T-helper 17 cell (primary cell): ENCODE measurements at places on chromosomes 4 and X.

GRCh38 chrX:105876658-105877057 lies 54.3 kb downstream of the NRK start:
- DNase-seq, result no peak

GRCh38 chrX:99073551-99073950 lies 1336.5 kb downstream of the PCDH19 start:
- no peak for DNase-seq

DNA sequence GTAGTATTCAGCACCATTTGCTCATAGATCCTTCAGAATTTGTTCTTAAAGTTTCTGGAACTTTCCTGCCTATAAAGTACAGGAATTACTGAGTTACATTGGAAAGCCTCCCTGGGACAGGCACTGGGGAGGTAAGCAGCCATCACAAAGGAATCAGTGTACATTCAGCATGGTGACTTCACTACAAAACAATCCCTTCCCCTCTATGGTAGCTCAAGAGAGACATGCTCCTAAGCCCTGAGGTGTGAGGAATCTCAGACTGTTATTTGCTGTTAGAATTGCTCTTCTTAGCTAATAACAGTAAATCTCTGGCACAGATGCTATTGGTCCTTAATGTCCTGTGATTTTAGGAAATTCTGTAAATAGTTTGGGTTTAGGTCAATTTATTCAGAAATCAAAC lies 1898.0 kb upstream of the PCDH7 start:
- no peak for DNase-seq

DNA sequence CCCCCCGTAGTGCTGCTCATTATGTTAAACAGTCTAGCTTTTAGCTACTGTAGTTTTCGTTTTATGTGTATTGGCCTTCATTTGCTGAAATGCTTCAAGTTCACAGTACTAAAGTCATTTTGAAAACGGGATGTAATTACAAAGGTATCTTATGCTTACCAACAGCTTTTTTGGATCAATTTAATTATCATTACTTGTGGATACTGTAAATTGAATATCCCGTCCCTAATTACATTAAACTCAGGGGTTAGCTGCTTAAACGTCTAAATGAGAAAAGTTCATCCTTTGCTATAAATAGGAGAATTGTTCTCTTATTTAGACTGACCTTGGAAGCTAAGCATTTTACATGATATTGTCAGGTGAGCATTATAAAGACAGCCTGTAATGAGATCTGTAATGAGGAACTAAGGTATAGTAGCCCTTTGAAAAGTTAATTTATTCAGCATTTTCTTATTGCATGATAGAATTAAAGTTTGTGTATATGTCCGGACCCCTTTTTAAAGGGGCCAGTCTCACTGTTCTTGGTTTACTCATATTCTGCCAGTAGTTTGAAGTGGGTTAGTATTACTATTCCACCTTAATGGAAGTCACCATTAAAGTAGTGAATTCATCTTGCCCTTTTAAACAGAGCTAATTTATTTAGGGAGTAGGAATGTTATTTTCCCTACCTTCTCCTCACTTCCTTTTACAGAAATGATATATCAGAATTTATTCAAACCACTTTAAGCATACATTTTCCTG lies 252.6 kb downstream of the TENM3 start:
- DNase-seq, result no peak

DNA sequence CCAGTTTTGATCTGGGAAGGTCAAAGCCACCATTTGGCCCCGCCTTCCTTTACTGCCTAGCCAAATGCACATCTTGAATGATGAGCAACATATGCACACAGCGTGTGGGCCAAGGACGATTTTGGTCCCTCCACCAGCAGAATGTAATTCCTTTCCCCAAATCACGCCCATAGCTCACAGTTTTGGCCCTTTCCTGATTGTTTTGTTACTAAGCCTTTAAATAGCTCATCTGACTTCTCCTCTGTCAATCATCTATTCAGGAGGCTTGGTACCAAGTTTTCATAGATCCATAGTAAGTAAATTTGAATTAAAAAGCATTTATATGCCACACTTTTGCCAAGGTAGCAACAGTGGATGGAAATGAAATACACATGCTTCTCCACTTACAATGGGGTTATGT lies 123.3 kb downstream of the NFKB1 start:
- no peak for DNase-seq

DNA sequence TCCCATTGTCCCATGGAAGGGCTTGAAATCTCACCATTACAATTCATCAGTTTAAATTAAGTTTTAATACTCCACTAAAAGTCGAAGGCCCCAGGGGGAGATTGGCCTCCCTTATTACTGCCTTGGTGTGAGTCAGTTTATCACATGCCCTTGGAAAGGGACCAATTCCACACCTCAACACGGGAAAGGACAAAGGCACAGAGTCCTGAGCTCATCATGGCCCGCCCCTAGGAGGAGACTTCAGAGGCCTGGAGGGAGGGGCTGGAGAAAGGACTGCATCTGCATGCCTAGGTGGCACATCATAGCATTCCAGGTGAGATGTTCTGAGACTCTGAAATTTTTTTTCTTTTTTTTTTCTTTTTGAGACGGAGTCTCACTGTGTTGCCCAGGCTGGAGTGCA lies 2.8 kb upstream of the SEL1L3 start:
- no peak for DNase-seq

- no peak for DNase-seq
Observed at GRCh38 chrX:63765712-63766111, 19.3 kb downstream of the ARHGEF9 start.

- no peak for DNase-seq
Observed at GRCh38 chr4:121098266-121098665, 25.9 kb upstream of the NDNF start.

DNA sequence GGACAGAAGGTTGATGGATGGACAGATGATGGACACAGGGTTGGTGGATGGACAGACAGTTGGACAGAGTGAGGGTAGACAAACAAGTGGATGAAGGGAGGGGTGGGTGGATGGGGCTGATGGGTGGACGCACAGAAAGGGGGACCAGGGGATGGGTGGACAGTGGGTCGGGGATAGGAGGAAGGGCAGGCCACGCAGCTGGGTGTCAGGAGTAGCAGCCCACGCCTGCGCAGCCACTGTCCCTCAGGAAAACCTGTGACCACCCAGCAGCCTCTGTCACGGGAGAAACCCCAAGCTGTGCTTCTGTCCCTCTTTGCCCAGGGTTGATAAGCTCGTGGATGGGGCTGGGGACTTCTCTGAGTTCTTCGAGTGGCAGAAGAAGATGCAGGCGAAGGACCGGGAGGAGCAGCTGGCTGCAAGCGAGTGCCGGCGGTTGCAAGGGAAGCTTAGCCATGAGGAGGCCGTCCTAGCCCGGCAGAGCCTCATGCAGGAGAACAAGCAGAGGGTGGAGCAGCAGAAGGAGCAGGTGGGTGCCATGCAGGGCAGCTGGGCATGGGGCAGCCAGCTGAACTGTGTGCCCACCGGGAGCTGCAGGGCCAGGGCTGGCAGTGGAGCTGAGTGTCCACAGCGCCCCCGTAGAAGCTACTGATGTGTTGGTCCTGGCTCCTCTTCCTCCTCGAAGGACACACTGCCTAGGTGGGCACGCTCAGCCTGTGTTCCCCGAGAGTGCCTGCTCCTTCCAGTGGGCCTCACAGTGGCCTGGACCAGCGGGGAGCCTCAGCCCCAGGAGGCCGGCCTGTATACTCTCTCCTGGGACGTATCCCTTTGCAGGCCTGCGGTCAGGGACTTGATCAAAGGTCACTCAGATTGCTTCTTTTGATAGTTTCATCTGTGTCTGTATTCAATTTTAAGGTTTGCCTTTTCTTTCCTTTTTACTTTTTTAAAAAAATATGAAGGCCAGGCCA lies 16.8 kb upstream of the RNF4 start:
- DNase-seq, result no peak

GRCh38 chr4:27703771-27704170 lies 843.1 kb downstream of the STIM2 start:
- DNase-seq, result no peak

- DNase-seq, result peak; percentile 27
Observed at GRCh38 chr4:173334891-173335752, 964 bp upstream of the HMGB2 start.

- DNase-seq, result no peak
Observed at GRCh38 chrX:2841537-2841936, 12.8 kb downstream of the GYG2 start.

GRCh38 chrX:38166478-38167083 lies 54.1 kb downstream of the SRPX start:
- no peak for DNase-seq

DNA sequence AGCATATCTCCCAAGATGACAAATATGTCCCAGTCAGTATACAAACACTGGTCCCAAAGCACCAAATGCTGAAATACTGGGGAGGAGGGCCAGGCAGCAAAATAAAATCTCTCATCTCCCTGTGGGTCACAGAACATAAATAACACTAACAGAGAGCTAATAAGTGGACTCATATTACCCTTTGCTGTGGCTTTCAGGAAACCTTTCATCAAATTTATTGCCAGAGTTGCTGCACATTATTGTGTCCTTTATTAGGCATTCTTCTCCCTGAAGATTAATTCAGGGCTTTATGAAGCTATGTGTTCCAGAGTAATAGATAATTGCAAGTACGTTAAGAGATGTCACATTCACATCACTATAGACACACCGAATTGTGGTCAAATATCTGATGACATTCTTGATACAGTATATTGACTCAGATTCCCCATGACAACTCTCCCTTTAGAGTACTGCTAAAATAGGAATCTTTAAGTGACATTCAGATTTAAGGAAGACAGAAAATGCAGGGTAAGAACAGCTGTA lies 124.1 kb upstream of the PRR32 start:
- DNase-seq, result no peak

DNA sequence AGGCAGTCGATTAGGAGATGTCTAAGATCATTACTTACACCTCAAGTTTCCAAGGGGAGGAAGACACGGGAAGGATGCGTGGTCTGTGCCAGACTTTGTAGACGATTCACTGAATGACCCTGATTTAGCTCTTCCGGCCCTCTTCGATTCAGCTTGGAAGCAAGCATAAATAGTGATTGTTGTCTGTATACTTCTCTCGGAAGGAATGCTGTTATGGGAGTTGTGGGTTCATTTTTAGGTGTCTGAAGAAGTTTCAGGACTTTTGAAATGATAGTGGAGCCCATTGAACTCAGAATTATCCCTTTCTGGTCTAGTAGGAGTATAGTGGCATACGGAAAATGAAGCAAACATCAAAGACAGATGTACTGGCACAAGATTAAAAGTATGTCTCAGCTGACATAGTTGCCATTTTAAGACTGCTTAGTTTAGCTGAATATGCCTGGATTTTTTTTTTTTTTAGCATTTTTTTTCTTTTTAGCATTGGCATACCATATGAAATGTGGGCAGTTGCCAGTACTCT lies 1.0 kb upstream of the ANKRD17 start:
- DNase-seq, result no peak

- DNase-seq, result no peak
Observed at GRCh38 chr4:120864969-120865368, 57.6 kb downstream of the PRDM5 start.

DNA sequence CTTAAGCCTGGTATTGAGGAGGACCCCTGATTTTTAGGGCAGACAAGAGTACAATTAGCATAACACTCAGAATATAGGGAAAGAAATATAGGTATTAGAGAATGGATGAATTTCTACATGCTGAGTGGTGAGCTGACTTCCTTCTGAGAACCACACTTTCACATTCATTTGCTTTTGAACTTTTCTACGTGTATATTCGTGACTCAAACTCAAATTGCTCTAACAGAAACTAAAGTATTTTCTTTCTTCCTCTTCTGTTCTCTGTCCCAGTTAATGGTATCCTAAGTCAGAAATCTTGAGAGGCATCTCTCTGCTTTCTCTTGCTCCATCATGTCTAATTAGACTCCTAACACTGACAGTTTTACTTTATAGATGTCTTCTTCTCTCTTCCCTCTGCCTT lies 103.2 kb upstream of the CITED1 start:
- DNase-seq, result no peak
